ENCODE measurements at places on chromosomes 6 and 20.
A peak's percentile ranks its signal among the peaks of the same experiment; 100 is the strongest.

GRCh38 chr6:28269492-28269891 is 2.5 kb downstream of the ZSCAN26 start:
- no peak for DNase-seq

GRCh38 chr20:2305029-2305428 is 9.2 kb downstream of the TGM3 start:
- DNase-seq = no peak

- peak; percentile 5 for DNase-seq
Observed at GRCh38 chr6:160088069-160088783, 33.4 kb upstream of the SLC22A1 start.

- peak; percentile 60 for DNase-seq
Observed at GRCh38 chr6:127554435-127555006, 22.5 kb upstream of the C6orf58 start.

DNA sequence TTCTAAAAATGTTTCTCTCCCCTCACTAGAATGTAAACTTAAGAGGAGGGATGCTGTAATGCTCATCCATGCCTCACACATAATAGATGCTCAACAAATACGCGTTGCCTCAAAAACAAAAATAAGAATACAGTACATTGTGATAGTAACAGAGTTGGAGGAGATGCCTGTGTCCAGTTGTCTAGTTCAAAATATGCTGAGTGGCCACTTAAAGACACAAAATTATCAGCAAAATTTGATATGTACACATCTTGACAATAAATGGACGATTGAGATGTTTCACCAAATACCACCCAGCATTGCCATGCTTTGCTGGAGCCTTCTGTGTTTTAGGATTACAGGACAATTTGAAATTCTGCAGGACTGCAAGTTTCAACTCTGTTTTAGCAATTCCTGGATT is 7.6 kb upstream of the EXOC2 start:
- no peak for DNase-seq

GRCh38 chr20:57625181-57625958 is 5.1 kb upstream of the ZBP1 start:
- DNase-seq = no peak

- DNase-seq = no peak
Observed at GRCh38 chr6:111628142-111628850, 22.6 kb upstream of the TRAF3IP2 start.

GRCh38 chr20:35387334-35387733 is 24.4 kb downstream of the UQCC1 start:
- no peak for DNase-seq

- no peak for DNase-seq
Observed at GRCh38 chr6:130780122-130780521, 47.1 kb upstream of the SMLR1 start.

DNA sequence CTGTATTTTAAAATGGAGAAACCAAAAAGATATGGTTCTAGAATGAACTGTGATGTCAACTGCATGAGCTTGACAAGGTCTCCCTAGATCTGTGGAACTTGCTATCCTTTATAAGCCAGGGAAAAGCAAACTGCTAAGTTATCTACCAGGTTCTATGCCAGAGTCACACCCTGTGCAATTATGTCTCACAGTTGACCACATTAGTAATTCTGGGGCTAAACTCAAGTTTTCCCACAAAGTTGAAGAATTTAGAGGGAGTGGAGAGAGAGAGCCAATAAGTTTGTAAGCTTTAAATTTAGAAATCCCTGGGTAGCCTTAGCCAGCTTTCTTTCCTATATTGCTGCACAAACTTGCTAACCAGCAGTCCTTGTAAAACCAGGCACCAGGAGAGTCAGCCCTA is 407.0 kb upstream of the SASH1 start:
- DNase-seq = no peak

GRCh38 chr6:147654103-147654845 is 145.8 kb downstream of the SAMD5 start:
- DNase-seq = no peak

GRCh38 chr6:3654436-3654835 is 97.1 kb downstream of the PXDC1 start:
- no peak for DNase-seq

- DNase-seq = no peak
Observed at GRCh38 chr20:59482351-59483187, 121.8 kb upstream of the PHACTR3 start.

GRCh38 chr6:107624050-107624449 is 134.1 kb downstream of the SOBP start:
- DNase-seq = no peak

DNA sequence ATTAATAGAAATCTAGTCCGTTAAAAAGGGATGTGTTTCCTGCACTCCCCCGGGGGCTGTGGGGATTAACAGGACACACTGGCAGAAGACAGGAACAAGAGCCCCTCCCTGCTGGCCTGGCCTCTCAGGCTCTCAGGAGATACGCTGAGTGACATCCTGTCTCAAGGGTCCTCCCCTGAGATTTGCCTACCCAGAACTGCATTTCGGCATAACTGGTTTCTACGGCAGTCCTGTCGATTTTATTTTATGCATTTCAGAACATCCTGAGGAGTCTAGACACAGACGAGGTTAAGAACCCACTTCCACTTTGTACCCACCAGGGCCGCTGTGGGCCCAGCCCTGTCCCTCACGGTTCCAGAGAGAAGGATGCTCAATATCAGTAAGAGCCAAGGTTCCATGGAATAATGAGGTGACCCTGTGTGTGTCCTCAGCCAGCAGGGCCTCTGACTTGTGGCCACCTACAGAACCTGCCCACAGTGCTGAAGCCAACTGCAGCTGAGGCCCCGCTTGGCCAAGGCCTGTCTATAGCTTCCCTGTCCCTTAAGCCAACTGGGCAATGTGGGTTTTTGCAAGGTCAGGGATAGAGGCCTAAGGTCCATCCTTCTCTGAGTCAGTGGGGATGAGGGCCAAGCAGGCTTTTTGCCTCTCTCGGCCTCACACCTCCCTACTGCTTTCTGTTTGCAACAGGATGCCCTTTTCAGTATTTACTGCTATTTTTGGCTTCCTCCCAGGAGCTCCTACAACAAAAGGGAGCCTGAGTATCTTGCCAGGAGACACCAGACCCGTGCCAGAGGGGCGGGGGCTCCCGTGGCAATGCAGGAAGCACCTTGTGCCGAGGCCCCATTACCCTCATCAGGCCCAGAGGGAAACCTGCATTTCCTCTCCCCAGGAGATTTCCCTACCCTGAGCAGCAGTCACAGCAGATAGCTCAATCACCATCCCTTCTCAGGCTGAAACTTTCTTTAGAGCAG is 14.7 kb downstream of the UQCC2 start:
- DNase-seq = peak; percentile 61

- DNase-seq = no peak
Observed at GRCh38 chr6:76516924-76517323, 444.5 kb upstream of the IMPG1 start.
